ENCODE measurements at places on chromosomes 1 and 21. TPM values are rescaled to one million over a fixed set of nuclear protein-coding genes. Genes with fewer than 3 reads are reported as not detected.
A peak's percentile ranks its signal among the peaks of the same experiment; 100 is the strongest.

- H3K4me3 ChIP-seq: no peak overlapping the region
- no peaks in the 10 kb centered on the region for H3K36me3 ChIP-seq
- no peak overlapping the region for H3K27ac ChIP-seq
- H3K4me1 ChIP-seq: no peaks in the 10 kb centered on the region
These were observed 427.8 kb upstream of the ZP4 start for GRCh38 chr1:238318294-238319110.

DNA sequence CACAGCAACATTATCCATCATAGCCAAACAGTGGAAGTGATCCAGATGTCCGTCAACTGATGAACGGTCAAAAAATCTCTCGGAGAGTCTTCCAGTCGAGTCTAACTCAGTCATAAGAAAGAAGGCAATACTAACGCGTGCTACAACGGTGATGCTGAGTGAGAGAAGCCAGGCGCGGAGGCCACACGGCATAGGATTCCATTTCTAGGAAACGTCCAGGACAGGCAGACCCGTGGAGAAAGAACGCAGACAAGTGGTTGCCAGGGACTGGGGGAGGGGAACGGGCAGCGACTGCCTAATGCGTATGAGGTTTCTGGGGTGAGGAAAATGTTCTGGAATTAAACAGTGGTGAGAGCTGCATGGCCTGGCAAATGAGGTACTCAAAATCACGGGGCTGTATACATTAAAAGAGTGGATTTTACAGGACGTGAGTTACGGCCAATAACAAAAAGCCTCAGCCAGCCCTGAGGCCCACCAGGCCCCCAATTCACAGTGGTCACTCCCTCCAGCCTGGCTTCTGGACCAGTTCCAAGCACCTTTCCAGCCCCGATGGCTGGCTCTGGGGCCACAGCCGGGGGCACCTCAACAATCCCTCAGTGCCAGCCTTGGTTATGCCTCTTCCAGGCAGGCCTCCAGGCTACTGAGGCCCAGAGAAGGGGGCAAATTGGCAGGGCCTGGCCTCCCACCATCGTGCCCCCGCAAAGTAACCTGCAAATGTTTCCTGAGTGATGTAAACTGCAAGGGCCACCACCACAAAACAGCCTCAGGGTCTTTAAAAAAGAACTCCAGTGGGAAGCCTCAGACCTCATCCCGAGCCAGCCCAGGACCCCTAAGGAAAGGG lies 3.4 kb downstream of the WNT9A start:
- H3K27me3 ChIP-seq: peaks cover 18% of the 10 kb centered on the region
- no peaks in the 10 kb centered on the region for H3K4me1 ChIP-seq
- H3K27ac ChIP-seq: peak overlapping the region; percentile 58
- DNase-seq: peak; percentile 35

- DNase-seq: no peak
- no peak overlapping the region for H3K27ac ChIP-seq
- no peaks in the 10 kb centered on the region for H3K27me3 ChIP-seq
- no peak overlapping the region for H3K4me3 ChIP-seq
These were observed 220.5 kb upstream of the SGIP1 start for GRCh38 chr1:66313429-66313828.

DNA sequence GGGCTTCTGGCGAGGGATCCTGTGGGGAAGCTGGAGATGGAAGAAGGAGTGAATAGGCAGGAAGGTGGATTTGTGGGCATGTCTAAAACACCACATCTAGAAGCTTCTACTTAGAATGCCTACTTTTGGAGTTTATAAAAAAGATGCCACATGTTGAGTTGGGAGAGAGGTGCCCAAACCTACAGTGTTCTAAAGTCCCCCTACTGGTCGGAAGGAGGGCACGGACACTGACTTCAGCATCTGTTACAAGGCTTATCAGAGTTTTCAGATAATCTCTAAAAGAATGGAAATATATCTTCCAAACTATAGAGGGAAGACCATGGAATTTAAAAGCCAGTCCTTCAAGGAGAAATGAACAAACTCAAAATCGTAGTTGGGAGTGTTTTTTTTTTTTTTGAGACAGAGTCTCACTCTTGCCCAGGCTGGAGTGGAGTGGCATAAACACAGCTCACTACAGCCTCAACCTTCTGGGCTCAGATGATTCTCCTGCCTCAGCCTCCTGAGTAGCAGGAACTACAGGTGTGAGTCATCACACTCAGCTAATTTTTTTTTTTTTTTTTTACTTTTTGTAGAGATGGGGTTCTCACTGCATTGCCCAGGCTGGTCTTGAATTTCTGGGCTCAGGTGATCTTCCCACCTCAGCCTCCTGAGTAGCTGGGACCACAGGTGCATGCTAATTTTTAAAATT lies 14.8 kb downstream of the IBA57 start:
- DNase-seq: peak; percentile 53
- H3K27ac ChIP-seq: no peak overlapping the region
- H3K4me1 ChIP-seq: no peaks in the 10 kb centered on the region
- no peak overlapping the region for H3K4me3 ChIP-seq
- no peaks in the 10 kb centered on the region for H3K36me3 ChIP-seq

DNA sequence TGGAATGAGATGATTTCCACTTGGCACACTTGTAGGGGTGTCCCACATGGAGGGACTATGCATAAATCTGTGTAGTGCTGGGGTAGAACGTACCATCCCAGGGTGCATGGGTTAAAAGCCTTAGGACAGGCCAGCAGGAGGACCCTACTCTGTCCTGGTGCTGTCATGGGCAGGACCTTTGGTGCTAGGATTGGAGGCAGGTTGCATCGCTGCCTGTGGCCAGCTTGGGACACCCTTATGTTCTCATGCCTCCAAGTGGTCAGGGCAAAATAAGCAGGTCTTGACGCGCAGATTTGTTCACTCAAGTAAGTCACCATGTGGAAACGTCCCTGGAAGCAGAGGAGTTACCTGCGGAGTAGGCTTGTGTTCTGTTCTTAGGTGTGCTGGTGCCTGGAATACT lies 49.5 kb upstream of the RAB3GAP2 start:
- DNase-seq: no peak
- no peak overlapping the region for H3K4me3 ChIP-seq
- no peaks in the 10 kb centered on the region for H3K36me3 ChIP-seq
- H3K27ac ChIP-seq: no peak overlapping the region
- H3K27me3 ChIP-seq: peaks cover 44% of the 10 kb centered on the region

DNA sequence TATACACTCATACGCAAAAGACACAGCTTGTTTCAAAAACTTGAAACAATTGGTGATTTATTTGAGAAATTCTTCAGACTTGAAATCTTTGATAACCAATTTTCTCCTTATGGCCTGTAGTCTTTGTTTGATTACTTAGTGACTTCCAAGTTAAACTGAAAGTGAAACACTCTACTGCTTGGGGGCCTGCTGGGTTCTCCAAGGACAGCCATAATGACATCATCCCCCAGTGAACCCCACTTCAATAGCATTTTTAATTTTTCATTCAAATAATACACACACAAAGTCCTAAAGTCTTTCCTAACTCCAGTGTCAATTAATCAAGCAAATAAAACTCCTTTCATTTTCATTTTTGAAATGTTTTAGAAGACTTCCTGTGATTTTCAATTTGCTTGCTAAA lies 59.2 kb downstream of the KRTAP19-8 start:
- no peaks in the 10 kb centered on the region for H3K4me1 ChIP-seq
- DNase-seq: no peak
- H3K27me3 ChIP-seq: no peaks in the 10 kb centered on the region
- H3K27ac ChIP-seq: no peak overlapping the region
- no peaks in the 10 kb centered on the region for H3K36me3 ChIP-seq

GRCh38 chr1:117648015-117648414 lies 42.2 kb downstream of the TENT5C start:
- no peak overlapping the region for H3K27ac ChIP-seq
- DNase-seq: no peak
- no peaks in the 10 kb centered on the region for H3K27me3 ChIP-seq
- no peaks in the 10 kb centered on the region for H3K4me1 ChIP-seq
- H3K36me3 ChIP-seq: no peaks in the 10 kb centered on the region
- no peak overlapping the region for H3K4me3 ChIP-seq

- no peaks in the 10 kb centered on the region for H3K4me1 ChIP-seq
- H3K27me3 ChIP-seq: no peaks in the 10 kb centered on the region
- DNase-seq: no peak
These were observed 199.6 kb downstream of the PDE4B start for GRCh38 chr1:65992165-65992821.

DNA sequence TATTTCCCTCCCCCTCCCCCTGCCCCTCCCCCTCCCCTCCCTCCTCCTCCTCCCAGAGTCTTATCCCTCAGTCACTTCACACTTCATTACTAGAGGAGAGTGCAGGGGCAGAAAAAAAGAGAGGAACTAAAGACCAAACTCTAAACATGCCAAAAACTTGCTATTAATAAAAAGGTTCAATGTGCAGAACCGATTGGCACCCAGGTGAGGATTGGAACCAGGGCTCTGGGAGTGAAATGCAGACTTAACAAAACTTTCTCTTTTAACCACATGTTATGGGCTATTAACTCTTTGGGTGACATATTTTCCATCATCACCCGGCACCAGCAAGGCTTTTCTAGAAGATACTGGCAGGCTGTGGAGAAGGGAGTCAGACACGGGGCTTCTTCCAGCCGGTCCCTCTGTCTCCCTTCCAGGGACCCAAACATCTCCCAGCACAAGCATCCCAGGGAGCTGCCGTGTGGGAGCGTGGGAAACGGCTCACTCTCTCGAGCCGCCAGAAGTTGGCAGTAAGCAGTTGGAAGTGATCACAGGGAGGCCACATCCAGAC lies 13.6 kb downstream of the NID1 start:
- H3K4me3 ChIP-seq: no peak overlapping the region
- H3K36me3 ChIP-seq: no peaks in the 10 kb centered on the region
- no peak overlapping the region for H3K27ac ChIP-seq
- no peaks in the 10 kb centered on the region for H3K4me1 ChIP-seq
- DNase-seq: peak; percentile 65

GRCh38 chr1:95534985-95535384 lies 301.0 kb downstream of the RWDD3 start:
- DNase-seq: peak; percentile 43
- H3K4me3 ChIP-seq: no peak overlapping the region
- H3K4me1 ChIP-seq: no peaks in the 10 kb centered on the region
- H3K27ac ChIP-seq: no peak overlapping the region
- H3K36me3 ChIP-seq: no peaks in the 10 kb centered on the region

GRCh38 chr1:152013664-152014237 lies 20.1 kb upstream of the S100A10 start:
- DNase-seq: peak; percentile 92
- H3K36me3 ChIP-seq: no peaks in the 10 kb centered on the region
- no peak overlapping the region for H3K27ac ChIP-seq

- no peaks in the 10 kb centered on the region for H3K27me3 ChIP-seq
- H3K27ac ChIP-seq: no peak overlapping the region
- no peaks in the 10 kb centered on the region for H3K4me1 ChIP-seq
- DNase-seq: no peak
These were observed 256.8 kb upstream of the C1orf105 start for GRCh38 chr1:172163498-172164215.

DNA sequence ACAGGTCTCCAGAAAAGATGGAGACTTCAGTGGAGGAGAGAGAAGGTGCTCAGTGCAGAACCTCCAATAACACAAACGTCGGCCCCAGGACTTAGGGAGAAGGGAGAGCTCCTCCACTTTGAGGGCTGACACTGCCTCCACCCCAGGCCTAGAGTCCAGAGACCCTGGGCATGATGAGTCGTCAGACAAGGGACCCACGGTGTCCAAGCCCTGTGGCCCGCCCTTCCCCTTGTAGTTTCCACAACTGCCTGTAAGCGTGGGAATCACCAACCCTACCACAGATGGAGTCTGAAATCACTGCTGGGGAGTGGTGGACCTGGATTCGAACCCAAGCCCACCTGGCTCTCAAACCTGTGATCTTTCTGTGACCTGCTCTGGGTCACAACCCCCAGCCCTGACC lies 281.1 kb downstream of the NPHP4 start:
- no peaks in the 10 kb centered on the region for H3K36me3 ChIP-seq
- peak; percentile 20 for DNase-seq
- H3K4me1 ChIP-seq: no peaks in the 10 kb centered on the region
- H3K27ac ChIP-seq: no peak overlapping the region
- H3K4me3 ChIP-seq: no peak overlapping the region
- H3K27me3 ChIP-seq: no peaks in the 10 kb centered on the region

DNA sequence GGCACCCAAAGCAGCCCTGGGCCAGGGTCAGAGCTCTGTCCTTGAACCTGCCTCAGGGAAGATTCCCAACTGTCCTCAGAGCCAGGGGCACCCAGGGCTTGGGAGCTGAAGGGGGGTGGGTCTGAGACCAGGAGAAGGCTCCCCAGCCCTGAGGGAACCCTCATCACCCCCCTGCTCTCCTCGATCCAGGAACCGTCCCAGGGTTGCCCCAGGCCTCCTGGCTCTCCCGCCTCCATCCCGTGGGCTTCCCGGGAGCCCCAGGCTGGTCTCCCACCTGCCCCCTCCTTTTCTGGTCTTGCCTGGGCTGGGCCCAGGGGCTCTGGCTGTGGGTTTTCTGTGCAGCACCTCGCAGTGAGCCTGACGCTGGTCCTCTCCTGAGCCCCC lies 6.7 kb upstream of the SAMD11 start:
- no peak overlapping the region for H3K4me3 ChIP-seq
- no peak overlapping the region for H3K27ac ChIP-seq
- no peak for DNase-seq
- no peaks in the 10 kb centered on the region for H3K36me3 ChIP-seq
- peaks cover 57% of the 10 kb centered on the region for H3K27me3 ChIP-seq
- H3K4me1 ChIP-seq: peaks cover 18% of the 10 kb centered on the region

GRCh38 chr1:71921935-71922559 lies 360.3 kb downstream of the NEGR1 start:
- peaks cover 4% of the 10 kb centered on the region for H3K4me1 ChIP-seq
- H3K4me3 ChIP-seq: no peak overlapping the region
- H3K27ac ChIP-seq: no peak overlapping the region
- no peaks in the 10 kb centered on the region for H3K36me3 ChIP-seq
- no peak for DNase-seq
- no peaks in the 10 kb centered on the region for H3K27me3 ChIP-seq

DNA sequence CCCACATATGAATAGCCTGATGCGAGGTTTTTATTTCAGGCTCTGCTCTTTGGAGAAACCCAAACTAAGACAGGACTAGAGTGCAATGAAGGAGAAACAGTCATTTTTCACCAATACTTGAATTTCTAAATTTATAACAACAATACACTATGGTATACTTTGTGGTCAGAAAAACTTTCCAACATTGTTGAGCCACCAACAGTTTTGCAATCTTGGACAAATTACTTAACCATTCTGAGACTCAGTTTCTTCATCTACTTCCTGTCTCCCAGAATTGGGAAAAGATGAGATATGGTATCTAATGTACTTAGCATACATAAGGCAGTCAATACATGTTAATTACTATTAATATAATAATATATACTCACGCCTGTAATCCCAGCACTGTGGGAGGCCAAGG lies 519.8 kb upstream of the PLXNA2 start:
- DNase-seq: no peak
- no peaks in the 10 kb centered on the region for H3K4me1 ChIP-seq
- H3K4me3 ChIP-seq: no peak overlapping the region
- no peaks in the 10 kb centered on the region for H3K36me3 ChIP-seq
- H3K27ac ChIP-seq: no peak overlapping the region

The TNFRSF4 gene
- not detected for total RNA-seq

The TFF3 gene
- not detected for total RNA-seq

The NTMT2 gene
- total RNA-seq: not detected

The METTL18 gene
- total RNA-seq: 6.7 TPM

The HES2 gene
- not detected for total RNA-seq

The RGL1 gene
- 0.32 TPM for total RNA-seq

All from endodermal cell (in vitro differentiated cells).